ENCODE measurements at places on chromosomes 6 and 20.

DNA sequence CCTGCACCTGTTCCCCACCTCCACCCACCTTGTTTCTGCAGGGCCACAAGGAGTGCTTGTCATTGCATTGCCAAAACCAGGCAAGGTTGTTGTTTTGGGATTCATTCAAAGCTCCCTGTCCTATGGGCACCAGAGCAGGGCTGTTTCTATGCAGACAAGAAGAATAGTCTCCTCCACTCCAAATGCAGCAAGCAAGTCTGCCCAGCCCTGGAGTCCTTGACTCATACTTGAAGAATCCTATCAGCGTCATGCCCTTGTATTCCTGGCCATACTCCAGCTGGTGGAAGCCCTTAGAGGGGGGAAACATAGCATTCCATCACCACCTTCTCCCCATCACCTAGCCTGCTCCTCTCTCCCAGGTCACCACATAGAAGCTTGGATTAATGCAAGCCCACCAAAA lies 145.3 kb upstream of the ECI2 start:
- no peak for DNase-seq

- no peak for DNase-seq
Observed at GRCh38 chr6:9112544-9112943, 677.2 kb upstream of the SLC35B3 start.

GRCh38 chr6:11659757-11660156 lies 118.8 kb downstream of the ADTRP start:
- DNase-seq, result no peak

DNA sequence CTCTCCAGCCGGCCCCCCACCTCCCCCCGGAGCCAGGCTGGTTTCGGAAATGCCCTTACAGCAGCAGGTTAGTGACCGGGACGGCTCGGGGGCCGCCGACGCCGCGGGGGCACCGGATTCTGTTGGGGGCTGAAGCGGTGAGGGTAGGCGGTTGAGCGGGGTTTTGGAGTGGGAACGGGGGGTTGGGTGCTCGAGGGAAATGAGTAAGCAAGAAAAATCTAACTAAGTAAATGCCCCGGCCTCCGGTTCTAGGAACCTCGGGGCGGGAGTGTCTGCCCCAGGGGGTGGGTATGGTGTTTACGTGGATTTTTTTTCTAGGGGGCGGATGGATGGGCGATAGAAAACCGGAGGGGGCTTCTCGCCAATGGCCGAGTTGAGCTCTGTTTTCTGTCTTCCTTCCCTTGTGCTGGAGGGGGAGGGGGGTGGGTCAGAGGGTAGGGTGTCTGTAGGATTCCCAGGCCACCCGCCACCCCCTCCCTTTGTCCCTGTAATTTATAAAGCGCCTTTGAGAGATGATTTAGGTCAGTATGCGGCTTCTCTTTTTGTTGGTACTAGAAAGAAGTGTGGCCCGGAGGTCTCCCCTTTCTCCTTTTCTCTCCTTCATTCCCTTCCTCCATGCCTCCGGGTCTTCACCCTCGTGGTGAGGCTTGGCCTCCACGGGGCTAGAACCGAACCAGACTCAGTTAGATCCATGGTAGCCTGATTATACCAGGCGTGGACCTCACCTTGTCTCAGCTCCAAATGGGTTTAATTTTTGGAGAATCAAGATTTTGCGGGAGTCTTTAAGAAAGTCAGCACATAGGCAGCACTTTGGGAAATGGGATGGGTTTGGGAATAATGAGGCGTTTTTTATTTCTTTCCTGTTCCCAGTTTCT lies 2.3 kb downstream of the E2F3 start:
- DNase-seq, result peak; percentile 90

- peak; percentile 42 for DNase-seq
Observed at GRCh38 chr6:37489697-37490336, 9.9 kb downstream of the CCDC167 start.

DNA sequence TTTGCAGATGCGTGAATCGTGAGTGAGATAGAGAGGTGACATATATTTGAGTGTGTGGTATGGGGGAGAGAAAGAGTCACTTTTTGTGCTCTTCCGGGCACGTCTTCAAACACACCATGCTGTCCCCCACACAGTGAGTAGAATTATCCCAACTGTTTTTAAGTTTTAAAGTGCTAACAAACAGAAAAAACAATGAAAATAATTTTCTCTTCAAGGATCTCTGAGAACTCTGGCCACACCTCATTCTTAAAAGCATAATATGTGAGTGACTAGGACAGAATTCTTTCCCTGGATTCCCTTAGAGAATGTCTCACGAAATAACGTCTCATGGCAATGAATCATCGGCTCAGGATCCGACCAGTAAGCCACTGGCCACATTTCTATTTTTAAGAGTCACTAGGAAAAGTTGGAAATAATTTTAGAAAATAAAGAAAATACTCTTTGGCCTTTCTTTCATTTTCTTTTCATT lies 235.7 kb upstream of the ZNF217 start:
- no peak for DNase-seq

DNA sequence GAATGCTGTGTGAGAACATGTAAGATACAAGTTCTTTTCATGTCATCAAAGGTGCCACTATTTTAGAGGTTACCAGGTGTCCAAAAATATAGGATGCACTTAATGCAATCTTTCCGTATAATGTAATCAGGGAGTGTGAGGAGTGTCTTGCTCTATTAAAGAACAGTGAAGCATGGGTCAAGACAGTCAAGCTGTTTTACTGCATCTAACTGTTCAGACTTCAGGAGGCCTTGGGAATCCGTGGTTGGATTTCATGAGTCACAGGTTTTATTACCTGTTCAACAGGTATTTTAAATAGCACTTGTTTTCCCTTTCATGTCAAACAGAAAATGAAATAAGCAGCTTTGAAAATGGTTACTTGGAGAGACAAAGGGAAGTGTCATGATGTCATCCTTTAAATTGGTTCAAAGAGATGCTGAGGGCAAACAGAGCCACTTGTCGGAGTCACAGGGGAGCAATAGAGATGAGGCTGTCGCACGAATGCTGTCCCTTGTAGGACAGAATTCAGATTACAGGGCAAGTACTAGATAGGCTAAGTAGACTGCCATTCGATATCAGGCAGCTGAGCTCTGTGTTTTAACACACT lies 621.5 kb downstream of the QKI start:
- no peak for DNase-seq

DNA sequence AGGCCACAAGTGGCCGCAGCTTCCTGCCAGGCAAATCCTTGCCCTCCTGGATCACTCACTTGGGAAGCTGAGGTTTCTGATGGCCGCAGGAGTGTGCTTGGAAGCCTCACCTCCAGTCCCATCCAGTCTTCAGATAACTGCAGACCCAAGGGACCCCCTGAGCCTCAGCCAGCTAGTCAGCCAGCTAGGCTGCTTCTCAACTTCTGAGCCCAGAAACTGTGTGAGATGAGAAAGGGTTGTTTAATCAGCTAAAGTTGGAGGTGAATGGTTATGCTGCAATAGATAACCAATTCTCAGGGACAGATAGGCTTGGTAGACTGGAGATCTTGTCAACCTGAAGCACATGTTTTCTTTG lies 96.9 kb downstream of the THBS2 start:
- no peak for DNase-seq

GRCh38 chr6:44255105-44255808 lies 2.1 kb downstream of the SLC35B2 start:
- DNase-seq, result no peak

GRCh38 chr20:57053793-57054552 lies 212.5 kb downstream of the BMP7 start:
- no peak for DNase-seq
